Activated CD4-positive, alpha-beta T cell treated with anti-CD3 and anti-CD28 coated beads for 48 hours (primary cell): ENCODE measurements at places on chromosomes 3 and 15.

- DNase-seq = peak; percentile 58
Measured at GRCh38 chr3:132417695-132418411, 551 bp downstream of the DNAJC13 start.

DNA sequence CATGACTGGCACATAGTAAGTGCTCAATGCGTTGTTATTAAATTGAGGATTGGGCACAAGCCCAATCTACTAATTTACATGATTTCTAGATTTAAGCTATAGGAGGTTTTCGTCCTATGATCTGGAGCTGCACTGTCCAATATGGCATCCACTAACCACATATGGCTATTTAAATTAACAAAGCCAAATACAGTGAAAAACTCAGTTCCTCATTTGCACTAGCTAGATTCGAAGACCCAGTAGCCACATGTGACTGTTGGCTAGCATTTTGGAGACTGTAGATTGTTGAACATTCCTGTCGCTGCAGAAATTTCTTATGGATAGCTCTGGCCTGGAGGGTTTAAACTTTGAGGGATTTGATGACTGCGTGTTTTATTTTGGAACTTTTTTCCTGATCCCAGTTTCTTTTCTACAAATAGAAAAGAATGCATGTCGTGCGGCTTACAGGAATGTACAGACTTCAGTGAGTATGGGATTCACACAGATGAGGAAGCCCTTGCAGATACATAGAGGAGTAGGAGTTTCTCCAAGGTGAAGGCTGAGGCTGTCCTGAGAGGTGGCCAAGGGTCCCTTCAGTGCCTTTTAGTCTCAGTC lies 82.8 kb downstream of the SLCO3A1 start:
- DNase-seq = no peak

- no peak for DNase-seq
Measured at GRCh38 chr3:65004795-65005295, 317.0 kb upstream of the ADAMTS9 start.

- DNase-seq = peak; percentile 54
Measured at GRCh38 chr3:9809615-9810432, at the start of gene TTLL3. Gene TTLL3, plus strand, starts transcription at chr3:9810262. Its CDS starts 400 bp downstream, at chr3:9810662.

- no peak for DNase-seq
Measured at GRCh38 chr3:121493431-121493830, 52.4 kb downstream of the POLQ start.

DNA sequence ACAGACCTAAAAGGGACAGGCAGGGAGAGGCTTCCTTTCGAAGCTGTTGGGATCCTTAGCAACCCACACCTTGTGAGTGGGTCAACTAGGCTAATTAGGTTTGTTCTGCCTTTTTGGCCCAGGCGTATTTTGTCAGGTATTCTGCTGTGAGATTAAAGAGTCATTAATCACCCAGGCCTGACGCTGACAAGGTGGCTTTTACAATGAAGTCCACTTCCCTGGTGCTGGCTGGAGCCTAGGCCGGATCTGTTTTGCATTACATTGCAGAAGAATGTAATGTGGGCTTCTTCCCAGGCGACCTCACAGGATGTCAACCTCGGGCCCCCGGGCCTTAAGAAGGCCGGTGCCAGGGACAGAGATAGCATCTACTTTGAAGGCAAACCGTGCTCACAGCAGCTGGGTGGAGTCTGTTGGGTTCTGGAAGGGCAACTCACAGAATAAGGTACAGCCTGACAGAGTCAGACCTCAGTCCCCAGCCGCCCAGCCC lies 76.9 kb downstream of the HES1 start:
- no peak for DNase-seq

- no peak for DNase-seq
Measured at GRCh38 chr15:77610731-77611130, 22.0 kb downstream of the LINGO1 start.

DNA sequence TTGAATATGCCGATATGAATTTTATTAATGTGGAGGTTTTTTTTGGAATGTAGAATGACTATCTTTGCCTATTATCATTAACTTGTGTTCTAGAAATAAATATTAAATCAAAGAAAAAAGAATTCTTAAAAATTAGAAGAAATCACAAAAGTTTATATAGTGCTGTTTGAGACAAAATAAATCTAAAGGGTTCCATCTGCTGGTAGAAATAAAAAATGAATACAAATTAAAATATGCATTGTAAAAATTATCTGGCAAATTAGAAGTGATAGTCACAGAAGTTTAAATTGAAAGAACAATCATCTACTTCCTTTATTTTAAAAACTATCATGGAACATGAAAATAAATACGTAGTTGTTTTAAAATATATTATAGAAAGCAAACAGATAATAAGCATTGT lies 22.7 kb upstream of the ZBTB20 start:
- DNase-seq = no peak

DNA sequence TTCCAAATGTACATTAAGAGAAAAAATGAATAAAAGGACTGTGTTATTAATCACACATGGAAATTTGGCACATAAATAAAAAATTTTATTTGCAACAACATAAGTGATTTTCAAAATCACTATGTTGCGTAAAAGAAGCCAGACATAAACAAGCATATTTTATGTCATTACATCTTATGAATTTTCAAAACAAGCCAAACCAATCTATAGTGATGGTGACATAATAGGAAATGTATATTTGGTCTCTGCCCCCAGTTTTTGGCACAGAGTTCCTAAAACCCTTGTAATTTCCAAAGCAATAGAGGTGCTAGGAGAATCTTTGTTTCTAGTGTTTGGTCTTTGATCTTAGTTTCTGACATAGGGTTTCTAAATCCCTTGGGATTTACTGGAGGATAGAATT lies 543.3 kb downstream of the ZBBX start:
- no peak for DNase-seq

- DNase-seq = no peak
Measured at GRCh38 chr3:63875510-63875909, 11.8 kb downstream of the ATXN7 start.

DNA sequence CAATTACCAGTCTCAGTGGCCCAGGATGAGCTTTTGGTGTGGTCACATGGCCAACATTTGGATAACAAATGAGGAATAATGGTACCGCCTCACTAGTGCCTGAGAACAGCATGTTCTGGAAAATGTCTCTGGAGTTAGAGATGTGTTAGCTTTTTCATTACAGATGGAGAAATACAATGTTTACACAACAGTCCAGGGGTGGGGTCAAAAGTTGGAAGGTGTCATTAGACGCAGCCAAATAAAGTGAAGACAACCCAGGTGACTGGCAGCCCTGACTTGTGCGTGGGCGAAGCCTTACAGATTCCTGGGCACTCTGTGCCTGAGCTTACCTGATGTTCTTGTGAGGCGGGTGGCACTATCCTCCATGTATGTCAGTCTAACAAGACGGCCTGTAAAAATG lies 12.8 kb downstream of the IL17RB start:
- DNase-seq = no peak

DNA sequence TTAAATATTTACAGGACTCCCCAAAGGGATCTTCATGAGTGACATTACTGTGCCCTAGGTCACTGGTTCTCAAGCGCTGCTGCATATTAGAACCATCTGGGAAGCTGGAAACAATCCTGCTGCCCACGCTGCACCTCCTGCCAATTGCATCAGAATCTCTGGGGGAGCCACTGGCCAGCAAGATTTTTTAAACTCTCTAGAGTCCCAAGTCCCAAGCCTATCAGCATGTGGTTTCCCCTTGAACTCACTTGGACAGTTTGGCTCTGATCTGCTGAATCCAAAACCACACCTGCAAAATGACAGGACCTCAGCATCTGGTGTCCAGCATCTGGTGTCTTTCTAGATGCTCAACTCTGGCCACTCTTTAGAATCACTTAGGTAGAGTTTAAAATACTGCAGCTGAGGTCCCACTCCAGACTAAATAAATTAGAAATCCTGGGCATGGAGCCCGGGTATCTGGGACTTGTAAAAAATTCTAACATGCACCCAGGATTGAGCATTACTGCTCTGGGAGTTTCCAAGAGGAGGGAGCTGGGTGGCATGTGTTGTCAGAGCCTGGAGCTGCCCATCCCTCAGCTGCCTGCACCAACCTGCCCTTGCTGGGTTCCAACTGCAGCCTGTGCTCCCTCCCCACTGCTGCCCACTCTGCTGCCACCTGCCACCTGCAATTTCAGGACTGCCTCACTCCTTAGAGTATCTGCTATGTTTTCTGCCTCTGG lies 311.3 kb downstream of the SLC9A9 start:
- no peak for DNase-seq

DNA sequence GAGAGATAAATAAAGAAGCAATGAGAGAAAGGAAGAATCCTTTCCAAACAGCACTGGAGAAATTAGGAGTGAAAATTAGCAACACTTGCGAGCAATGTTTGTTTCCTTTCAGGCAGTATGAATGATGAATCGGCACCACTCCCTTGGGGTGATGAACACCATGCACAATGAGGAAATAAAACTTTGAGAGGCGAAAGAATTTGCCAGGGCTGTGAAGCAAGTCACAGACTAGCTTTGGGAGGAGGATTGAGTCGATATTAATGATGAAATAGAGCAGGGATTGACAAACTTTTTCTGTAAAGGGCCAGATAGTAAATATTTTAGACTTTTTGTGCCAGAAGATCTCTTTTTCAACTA lies 237.7 kb downstream of the AGBL1 start:
- no peak for DNase-seq

DNA sequence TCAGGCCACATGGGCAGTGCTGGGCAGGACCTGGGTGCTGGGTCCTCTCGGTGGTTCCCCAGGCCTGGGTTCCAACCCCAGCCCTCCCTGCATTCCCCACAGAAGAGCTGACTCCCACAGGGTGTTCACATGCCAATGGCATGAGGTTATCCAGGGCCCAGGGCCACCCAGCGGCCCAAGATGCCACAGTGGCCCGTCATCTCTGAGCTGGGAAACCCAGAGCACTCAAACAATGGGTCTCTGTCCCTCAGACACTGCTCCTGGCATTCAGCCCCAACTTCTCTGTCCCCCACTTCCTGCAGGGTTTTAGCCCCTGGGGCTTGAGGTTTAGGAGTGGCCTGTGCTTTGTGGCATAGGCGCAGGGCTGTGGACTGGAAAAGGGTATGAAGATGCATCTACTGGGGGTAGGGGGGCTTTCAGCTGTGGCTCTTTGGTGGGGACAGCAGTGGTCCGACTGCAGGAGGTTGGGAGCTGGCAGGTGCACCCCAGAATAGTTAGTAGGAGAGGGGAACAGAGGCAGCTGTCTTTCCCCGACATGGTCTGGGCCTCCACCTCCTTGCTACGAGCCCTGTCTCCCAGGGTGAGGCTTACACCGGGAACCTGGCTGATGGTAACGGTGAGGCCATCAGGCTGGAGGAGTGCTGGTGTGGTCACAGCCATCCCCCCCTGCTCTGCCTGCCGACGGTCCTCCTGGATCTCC lies 1.7 kb downstream of the CCDC9B start:
- DNase-seq = no peak

GRCh38 chr15:35145336-35145735 lies 60.2 kb upstream of the NANOGP8 start:
- no peak for DNase-seq

GRCh38 chr3:108029466-108029865 lies 61.4 kb downstream of the CD47 start:
- DNase-seq = no peak

DNA sequence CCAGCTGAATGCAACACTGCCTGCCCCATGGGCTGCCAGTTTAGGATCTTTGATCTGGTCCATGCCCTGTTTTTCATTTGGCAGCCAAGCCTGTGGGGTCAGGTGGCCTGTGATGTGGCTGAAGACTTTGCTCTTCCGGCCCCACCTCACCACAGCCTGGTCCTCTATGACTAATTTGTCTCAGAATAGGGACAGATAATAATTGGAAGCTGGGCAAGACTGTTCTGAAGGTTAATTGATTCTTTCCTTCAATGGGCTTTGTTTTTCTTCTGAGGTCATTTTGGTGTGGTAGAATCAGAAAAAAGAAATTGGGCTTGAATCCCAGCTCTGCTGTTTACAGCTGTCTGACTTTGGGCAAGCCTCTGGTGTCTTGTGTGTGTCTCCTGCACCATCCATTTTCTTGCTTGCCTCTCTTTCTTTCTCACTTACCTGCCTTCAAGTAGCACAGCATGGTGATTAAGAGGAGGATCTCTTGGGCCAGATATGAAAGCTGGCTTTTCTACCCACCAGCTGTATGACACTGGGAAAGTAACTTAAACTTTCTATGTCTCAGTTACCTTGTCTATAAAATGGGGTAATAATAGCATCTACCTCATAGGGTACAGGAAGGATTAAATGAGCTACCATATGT lies 24.2 kb downstream of the ABHD2 start:
- DNase-seq = no peak

- no peak for DNase-seq
Measured at GRCh38 chr15:60448668-60449360, 30.1 kb downstream of the ICE2 start.

DNA sequence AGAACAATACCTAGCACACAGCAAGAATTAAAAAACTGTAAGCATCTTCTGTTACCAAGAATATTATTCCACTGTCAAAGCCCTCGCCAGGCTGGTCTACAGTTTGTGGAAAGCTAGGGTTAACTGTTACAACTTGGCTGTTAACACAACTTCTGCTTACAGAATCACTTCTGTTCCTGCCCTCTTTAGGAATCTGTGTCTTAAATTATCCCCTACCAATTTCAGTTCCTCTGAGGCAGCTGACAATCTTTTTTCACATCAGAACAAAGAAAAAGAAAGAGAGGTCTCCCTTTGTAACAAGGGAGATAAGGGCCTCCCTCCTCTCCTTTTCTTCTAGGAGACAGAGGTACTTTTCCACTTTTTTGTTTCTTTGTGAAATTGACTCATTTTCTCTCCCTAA lies 188.9 kb downstream of the FMN1 start:
- no peak for DNase-seq

DNA sequence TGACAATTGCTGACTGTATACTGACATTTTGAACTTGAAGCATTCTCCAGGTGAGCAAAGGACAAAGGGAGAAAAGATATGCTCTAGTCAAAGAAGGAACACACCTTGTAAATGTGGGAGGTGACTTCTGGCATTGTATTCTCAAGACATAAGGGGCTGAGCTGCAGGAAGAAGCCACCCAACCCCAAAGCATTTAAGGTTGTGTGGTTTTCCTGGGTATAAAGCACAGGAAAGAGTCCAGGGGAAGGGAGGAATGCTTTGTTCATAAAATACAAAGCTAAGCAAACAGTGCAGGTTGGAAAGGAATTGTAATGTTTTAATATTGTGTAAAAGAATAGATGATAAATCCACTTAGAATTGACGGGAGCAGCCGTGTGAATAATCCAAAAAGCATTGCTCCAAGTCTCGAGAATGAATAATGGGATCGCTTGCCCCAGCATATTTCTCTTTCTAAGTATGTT lies 102.4 kb upstream of the LRIG1 start:
- DNase-seq = no peak

- DNase-seq = no peak
Measured at GRCh38 chr15:63449731-63450130, 54.7 kb upstream of the USP3 start.
